ENCODE measurements at places on chromosomes 11 and 22.

DNA sequence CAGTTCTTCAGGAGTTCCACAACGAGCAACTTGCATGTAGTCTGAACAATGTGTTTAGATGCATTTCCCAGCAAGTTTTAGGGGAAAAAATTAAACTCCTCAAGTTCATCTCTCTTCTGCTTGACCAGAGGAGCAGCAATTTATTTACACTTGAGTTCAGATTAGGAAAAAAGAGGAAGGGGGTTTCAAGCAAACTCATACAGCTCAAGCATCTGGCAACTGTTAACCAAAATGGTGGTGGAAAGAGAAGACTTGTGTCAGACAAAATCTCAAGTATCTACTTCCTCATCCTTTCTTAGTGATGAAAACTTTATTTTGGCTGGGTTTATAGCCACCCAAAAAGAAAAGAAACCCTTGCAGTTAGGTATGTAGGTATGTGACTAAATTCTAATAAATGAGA is 29.1 kb upstream of the PICALM start:
- DNase-seq: no peak

DNA sequence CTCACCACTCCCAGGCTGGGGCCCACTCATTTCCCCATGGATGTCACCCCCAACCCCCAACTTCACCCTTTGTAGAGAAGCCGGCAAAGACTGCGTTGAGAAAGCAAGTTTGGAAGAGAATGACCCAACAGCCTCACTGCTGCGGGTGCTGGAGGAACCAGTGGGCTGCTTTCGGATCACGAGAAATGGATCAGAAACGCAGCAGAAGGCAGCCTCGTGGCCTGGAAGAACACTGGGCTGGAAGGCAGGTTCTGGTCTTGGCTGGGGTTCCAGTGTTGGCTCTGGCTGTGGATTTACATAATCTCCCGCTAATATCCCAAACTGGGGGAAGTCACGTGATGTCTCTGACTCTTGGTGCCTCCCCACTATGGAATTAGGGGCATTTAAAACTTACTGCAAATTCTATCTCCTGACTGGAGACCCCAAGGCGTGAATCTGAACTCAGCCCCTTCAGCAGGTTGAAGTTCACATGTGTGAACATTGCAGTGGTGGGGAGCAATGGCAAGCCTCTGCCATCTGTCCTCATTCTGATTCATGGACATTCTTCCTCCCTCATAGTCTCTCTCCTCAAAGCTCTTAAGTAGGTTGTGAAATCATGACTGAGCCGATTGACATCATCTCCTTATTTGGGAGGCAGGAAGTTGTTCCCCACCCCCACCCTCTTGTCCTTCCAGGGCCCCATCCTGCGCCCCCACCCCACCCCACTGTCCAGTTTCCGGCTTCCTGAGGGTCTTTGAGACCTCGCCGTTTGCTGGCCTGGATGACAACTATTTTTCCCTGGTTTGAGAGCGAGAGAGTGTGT is 37.0 kb upstream of the TIMP3 start:
- DNase-seq: no peak

DNA sequence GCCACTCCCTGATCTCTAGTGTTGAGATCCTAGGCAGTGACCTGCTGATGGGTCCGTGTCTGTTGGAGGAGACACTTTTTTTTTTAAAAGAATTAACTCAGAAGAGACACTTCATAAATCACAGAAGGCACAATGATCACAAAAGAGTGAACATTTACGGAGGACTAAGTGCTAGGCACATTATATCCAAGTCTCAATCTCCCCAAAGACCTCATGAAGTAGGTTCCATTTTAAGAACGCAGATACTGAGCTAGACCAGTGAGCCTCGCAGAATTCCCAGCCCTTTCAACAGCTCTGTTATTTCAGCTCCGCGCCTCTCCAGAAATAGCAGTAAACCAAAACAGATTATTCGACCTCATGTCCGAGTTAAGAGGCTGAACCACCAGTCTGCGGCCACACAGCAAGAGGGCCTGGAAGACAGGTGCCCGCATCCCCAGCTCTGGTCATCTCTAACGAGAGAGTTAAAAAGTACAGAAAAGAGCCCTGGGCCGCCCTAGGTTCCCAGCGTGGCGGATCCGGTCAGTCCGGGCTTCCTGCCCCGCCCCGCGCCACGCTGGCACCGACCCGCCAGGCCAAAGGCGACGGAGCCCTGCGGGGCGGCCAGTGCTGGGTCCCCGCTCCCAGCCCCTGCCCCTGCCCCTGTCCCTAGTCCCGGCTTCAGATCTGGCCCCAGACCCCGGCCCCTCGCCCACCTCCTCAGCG is 612 bp downstream of the XBP1 start:
- no peak for DNase-seq

- DNase-seq: no peak
Observed at GRCh38 chr11:3674189-3674588, 3.0 kb upstream of the CHRNA10 start.

DNA sequence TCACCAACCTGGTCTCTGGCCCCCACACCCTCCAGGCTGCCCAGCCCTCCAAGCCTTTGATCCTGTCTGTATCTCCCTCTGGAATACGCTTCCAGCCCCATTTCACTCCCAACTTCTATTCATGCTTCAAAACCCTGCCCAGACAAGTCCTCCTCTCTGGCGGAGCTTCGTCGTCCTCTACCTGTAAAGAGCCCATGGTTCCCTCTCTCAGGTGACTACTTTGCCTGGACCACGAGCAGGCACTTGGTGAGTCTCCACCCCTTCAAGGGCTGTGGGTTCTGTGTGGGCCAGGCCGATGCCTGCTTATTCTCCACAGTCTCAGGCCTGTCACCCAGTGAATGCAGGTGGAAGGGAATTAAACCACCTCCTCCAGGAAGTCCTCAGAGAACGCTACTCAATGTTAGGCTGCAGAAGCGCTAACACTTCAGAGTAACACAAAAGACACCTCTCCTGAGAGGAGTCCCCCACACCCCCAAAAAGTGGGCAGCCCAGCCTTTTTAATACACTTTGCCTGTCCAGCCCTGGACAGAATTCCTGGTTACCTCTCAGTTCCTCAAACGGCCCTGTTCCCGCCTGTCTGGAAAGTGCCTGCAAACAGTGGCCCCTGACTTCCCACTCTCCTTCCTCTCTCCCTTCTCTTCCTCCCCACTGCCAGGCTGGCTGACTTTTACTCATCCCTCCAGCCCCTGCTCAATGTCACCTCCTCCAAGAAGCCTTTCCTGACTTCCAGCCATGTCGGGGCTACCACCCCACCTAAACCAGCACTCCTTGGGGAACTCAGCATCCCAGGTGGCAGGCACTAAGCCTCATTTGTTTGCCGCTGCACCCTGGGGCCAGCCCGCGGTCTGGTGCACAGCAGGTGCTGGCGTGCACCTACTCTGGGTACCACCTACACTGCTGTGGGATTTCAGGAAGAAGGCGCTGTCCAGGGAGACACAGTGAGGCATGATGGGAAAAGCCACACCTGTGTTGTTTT is 9.0 kb downstream of the RAC2 start:
- DNase-seq: peak; percentile 32

GRCh38 chr11:47185305-47186075 is 744 bp downstream of the PACSIN3 start:
- no peak for DNase-seq

GRCh38 chr11:113553235-113553634 is 78.0 kb upstream of the DRD2 start:
- DNase-seq: no peak

- no peak for DNase-seq
Observed at GRCh38 chr11:62933750-62934495, 12.8 kb upstream of the CHRM1 start.

GRCh38 chr11:79406376-79406775 is 34.5 kb downstream of the TENM4 start:
- no peak for DNase-seq

DNA sequence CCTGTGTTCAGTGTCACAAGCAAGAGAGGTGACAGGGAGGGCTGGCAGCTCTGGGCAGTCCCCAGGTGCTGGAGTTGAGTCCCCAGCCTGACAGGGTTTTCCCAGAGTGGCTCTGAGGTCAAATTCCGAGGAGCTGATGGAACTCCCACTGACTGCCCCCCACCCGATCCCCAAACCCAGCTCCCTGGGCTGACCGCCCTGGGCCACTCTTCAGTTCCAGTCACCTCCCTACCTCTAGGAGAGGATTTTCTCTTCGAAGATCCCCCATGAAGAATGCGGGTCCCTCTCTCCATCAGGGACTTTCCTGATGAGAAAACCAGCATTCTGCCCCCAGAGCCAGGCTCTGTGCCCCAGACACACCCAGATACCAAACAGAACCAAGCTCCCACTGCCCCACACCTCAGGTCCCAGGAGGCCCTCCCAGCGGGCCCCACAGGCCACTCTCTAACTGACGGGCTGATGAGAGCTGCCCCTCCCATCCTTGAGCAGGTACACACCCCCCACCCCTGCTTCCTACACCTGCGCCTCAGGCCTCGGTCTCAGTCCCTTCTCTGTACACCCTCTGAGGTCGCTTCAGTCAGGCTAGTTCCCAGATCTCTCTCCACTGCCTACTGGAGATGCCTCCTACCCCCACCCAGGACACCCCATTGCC is 12.1 kb upstream of the RAC2 start:
- DNase-seq: peak; percentile 20
